ENCODE measurements at places on chromosomes 4 and X.

GRCh38 chr4:54912155-54912554 lies 213.2 kb downstream of the KDR start:
- no peak for DNase-seq

DNA sequence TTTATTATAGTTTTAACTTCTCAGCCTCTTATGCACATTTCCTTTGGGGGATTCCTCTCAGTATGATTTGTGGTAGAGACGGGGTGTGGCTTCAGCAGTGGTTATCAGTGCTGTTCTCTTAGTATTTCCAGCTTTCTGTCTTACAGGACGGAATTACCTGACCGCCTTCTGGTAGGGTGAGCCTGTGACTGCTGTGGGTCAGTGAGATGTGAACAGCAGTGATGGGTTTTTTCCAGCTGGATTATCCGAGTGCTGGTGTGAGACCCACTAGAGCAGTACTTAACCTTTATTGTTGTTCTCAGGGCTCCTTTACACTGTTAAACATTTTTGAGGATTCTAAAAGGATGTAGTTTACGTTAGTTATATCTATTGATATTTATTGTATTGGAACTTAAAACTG lies 135.2 kb downstream of the SLIT2 start:
- no peak for DNase-seq

- no peak for DNase-seq
Observed at GRCh38 chr4:88147799-88148217, 10.6 kb downstream of the ABCG2 start.

DNA sequence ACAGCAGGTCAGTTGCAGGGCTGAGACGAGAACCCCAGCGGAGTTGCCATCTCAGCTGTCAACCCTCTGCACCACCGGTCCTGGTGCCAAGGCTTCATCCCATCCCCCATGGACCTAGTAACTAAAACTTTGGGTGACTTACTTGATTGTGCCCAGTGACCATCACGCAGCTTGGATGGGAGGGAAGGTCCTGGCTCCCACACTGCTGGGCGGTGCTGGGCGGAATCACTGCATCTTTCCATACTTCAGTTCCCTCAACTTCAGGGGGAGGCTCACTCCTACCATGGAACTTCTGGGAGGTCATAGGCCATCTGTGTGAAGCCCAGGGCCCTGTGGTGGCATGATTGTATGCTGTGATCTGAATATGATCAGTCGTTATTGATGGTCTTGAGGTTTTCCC lies 26.2 kb upstream of the JAKMIP1 start:
- DNase-seq, result no peak

- no peak for DNase-seq
Observed at GRCh38 chr4:165369522-165369921, 9.3 kb upstream of the CPE start.

GRCh38 chr4:101807351-101807750 lies 16.8 kb downstream of the BANK1 start:
- DNase-seq, result no peak

- DNase-seq, result no peak
Observed at GRCh38 chr4:138911909-138912703, 103.5 kb upstream of the NOCT start.

- no peak for DNase-seq
Observed at GRCh38 chr4:80058740-80059139, 14.3 kb downstream of the ANTXR2 start.

DNA sequence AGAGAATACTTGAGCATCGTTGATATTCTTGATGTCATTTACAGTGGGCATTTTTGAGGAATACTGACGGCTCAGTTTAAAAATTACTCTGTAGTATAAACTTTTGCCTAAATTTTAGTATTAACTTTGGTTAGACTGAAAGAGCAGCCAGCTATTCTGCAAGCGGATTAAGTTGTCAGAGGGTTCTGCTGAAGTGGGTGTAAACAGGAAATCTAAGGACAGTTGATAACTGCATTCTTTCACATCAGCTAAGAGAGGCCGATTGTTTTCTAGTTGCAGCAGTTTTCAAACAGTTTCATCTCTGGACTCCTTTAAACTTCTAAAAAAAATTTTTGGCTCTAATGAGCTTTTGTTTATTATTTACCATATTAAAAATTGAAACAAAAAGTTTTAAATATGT lies 149.6 kb downstream of the RAPGEF2 start:
- no peak for DNase-seq

- no peak for DNase-seq
Observed at GRCh38 chrX:13373431-13374187, 53.8 kb upstream of the ATXN3L start.

- no peak for DNase-seq
Observed at GRCh38 chrX:13536551-13536950, 32.9 kb upstream of the EGFL6 start.

DNA sequence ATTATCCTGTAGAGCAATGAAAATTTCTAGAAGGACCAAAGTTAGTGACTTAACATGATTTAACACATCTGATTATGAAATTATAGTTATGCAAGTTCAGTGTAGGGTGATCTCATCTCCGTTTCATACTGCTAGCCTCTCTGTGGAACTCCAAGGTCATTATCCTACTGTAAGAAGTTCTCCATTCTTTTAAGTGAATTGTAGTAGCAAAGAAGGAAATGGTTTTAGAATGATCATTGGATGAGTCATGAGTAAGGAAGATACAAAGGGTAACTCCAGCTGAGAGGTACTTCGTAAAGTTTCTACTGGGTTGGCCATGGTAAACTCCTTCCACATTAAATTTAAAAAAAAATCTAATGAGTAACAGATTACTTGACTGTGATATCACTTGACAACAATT lies 215.0 kb upstream of the GIMD1 start:
- DNase-seq, result no peak

GRCh38 chr4:30728311-30728710 lies 8.1 kb downstream of the PCDH7 start:
- no peak for DNase-seq

DNA sequence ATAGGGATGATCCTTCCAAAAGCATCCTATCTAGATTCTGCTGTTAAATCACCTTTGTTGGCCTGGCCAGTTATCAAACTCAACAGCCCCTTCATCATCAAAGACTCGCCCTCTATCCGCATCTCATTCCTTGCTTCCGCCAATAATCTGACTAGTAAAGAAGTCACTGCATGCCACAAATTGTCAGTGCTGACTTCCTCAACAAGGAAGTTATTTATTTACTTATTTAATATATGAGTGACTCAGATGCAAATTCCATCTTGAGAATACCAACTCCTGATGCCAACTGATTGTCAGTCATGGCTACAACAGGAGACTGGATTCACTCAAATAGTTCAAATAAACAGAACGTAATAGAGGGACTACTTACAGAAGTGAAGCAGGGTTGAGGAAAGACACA lies 283.8 kb downstream of the TRIML1 start:
- no peak for DNase-seq

DNA sequence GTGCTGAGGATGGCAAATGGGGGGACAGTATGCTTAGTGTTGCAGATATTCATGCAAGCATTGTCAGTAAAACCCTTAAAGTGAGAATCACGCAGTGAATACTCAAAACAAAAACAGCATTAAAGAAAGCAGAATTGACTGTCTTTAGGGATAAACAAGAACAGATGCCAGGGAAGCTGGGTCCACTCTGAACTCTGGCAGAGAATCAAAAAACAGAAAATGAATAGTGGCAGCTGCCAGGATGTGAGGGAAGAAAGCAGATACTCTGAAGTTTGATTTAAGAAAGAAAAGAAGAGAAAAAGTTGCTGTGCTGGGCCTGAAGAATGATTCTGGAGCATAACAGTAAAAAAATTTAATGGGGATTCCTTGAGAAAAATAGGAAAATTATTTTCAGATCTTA lies 131.5 kb downstream of the GABRA2 start:
- no peak for DNase-seq

DNA sequence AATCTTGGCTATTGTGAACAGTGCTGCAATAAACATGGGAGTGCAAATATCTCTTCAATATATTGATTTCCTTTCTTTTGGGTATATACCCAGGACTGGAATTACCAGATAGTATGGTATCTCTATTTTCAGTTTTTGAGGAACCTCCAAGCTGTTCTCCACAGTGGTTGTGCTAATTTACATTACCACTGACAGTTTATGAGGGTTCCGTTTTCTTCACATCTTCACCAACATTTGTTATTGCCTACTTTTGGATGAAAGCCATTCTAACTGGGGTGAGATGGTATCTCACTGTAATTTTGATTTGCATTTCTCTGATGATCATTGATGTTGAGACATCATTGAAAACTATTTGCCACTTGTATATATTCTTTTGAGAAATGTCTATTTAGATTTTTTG lies 79.6 kb upstream of the ZNF827 start:
- DNase-seq, result no peak

DNA sequence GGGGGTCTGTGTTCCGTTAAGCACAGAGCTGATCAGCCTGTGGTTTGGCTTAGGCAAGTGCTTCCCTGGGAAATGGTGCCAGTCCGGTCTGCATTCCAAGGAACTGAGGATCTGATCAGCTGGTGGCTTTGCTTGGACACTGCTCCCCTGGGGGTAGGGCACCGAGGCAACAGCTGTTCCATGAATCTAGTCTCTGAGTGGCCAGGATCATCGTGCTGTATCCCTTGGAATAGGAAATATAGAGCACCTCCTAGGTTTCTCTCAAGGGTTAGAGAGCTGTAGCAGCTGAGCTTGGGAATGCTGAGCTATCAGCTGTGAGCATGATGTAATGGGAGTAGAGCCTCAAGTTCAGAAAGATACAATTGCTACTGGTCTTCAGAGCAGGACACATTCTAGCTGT lies 863.9 kb downstream of the RAPGEF2 start:
- DNase-seq, result no peak

DNA sequence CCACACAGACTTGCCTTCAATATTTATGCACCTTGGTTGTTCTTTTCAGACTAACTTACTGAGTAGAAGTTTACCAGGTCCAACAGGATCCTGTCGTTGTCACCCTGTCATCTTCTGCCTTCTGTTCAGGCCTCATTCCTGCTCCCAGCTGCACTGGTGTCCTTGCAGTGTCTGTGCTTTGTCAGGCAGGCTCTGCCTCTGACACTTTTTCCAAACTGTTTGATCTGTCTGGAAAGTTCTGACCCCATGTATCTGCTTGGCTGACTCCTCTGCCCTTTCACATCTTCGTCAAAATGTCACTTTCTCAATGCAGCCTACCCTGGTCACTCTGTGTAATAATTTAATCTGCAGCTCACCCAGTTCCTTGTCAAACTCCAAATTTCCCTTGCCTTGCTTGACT lies 9.9 kb downstream of the PAGE2 start:
- no peak for DNase-seq

DNA sequence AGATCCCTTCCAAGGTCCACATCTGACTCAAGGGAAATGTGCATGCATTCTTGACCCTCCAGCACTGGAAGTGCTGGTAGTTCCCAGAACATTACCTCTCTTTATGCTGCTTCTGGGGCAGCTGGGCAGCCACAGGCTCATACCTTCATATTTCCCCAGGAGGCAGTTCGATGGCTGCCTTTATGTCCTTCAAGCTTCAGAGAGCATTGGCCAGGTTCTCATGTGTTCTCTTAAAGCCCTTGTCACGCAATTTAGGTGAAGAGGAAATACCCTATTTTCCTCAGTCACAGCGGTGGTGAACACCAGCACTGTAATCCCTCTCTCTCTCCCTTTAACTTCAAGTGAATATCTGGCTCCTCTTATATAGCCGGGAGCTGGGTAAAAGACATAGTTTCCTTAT lies 134.3 kb downstream of the MID1IP1 start:
- no peak for DNase-seq

DNA sequence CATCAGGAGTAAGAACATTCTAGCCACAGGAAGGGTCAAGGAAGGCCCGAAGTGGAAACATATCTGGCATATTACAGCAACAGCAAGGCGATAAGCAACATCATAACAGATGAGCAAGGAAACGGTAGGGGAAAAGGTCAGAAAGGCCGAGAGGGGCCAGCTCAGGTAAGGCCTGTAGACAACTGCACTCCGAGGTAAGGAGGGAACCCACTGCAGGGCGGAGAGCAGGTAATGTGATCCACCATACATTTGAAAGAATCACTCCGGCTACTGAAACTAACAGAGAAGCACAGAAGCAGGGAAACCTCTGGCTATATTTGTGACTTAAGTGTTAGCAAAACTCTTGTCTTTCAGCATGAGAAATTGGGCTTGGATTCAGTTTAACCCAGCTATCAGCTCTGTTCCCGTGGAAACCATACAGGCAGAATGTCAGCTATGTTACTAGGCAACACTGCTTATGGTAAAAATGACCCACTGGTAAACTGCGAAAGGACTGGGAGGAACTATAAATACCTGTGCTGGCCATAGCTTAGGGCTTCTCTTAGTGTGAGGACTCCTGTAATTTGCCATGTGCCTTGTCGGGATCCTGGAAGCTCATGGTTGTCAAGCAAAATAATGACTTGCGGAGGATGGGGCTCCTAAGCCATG lies 31.0 kb downstream of the FRYL start:
- no peak for DNase-seq
